ENCODE measurements at places on chromosomes 6 and 20.

GRCh38 chr20:14800707-14801425 lies 463.5 kb upstream of the FLRT3 start:
- no peak for DNase-seq

DNA sequence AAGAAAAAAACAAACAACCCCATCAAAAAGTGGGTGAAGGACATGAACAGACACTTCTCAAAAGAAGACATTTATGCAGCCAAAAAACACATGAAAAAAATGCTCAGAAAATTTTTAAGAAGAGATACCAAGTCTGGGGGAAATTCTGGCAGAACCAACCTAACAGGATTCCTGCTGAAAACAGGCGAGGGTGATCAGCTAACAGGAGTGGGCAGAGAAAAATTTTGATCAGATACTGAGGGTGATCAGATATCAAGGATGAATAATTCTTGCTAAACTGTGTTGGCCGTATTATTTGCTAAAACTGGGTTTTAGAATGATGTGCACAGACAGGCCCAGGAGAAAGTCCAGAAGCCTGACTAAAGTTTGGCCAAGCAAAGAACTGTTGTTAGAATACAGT lies 557.3 kb downstream of the CD109 start:
- no peak for DNase-seq

DNA sequence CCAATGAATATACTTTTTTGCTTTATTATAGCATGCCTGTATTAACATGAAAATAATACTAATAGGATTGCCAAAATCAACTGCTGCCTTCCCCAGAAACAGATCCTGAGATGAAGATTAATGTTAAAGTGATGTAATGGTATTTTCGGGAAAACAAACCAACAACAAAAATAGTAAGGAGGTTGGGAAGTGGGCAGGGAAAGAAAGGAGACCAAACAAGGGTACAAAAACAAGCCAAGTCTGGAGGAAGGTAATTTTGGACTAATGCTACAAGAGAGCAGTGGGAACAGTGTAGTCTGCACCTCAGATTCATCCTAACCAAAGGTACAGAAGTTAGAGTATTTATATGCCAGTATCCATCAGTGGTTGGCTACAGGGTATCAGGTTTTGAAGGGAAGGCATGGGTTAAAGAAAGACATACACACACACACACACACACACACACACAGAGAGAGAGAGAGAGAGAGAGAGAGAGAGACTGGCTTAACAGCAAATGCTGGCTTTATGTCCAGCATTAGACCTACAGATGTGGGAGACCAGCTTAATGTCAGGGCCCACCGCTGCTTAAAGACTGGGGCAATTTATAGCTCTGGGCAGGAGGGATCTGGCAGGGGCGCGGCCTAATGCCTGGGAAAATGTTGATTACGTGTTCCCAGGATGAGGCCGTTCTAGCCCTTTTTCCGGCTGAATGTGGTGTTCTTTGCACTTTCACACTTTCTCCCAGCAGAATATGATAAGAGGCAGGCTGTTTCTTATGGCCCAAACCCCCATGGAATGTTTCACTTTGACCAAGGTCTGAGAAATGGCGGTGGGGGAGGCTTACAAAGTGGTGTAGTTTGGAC lies 3.8 kb upstream of the SLC17A1 start:
- DNase-seq = peak; percentile 43

DNA sequence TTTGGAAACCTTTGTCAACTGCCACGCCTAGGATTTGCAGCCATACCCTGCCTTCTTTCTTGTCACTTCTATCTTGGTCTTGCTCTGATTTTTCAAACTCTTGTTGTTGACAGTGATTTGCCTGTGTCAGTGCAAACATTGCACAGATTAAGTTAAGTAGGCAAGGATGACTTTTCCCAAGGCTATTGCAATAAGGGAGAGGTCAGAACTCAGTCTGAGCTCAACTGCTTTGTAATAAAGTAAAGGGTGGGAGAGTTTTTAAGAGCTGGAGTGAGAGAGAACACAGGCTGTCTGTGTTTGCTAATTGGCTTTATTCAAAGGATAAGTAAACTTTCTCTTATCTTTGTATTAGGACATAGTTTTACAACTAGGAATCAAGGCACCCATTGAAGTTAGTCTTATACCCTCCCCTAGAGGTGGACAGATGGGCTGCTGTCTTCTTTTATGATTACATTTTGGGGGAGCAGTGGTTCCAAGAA lies 448.6 kb downstream of the PHF3 start:
- DNase-seq = no peak

GRCh38 chr6:156406688-156407087 lies 370.5 kb upstream of the ARID1B start:
- no peak for DNase-seq

- no peak for DNase-seq
Measured at GRCh38 chr6:38198219-38198618, 378.7 kb downstream of the ZFAND3 start.

GRCh38 chr6:111552241-111552744 lies 53.4 kb downstream of the TRAF3IP2 start:
- DNase-seq = peak; percentile 38

GRCh38 chr6:84243240-84243639 lies 15.8 kb upstream of the CEP162 start:
- DNase-seq = no peak

DNA sequence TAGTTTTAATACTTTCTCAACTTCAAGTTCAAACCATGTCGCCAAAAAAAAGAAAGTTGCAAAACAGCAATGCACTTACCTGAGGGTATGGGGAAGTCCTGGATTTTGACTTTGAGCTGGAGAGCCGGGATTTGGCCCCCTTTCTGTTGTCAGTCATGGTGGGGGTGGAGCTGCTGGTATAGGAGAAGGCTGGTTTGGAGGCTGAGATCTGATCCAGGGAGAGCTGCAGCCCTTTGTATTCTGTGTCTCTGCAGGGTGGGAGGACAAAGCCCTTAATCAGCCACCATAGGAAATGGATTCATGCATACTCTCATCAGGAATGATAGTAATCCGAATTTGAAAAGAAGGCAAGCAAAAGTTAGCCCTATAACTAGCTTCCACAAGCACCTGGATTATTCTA lies 44.0 kb downstream of the SIM1 start:
- DNase-seq = no peak

DNA sequence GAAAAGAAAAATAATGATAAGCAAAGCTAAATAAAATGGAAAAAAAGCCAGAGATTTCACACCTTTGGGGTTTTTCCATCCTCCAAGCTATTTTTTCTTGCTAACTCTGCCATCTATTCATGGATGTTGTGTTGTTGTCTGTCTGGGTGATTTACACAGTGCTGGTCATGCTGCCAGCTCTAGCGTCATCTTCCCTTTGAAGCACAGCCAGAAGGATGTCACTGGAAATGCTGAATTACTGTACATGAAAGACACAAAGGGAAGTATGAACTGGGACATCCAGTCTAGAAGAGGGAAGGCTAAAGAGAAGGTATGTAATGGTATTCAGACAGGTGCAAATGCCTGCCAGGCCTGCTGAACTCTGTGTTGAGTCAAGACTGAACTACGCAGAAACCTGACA lies 241.9 kb upstream of the STXBP5 start:
- no peak for DNase-seq

DNA sequence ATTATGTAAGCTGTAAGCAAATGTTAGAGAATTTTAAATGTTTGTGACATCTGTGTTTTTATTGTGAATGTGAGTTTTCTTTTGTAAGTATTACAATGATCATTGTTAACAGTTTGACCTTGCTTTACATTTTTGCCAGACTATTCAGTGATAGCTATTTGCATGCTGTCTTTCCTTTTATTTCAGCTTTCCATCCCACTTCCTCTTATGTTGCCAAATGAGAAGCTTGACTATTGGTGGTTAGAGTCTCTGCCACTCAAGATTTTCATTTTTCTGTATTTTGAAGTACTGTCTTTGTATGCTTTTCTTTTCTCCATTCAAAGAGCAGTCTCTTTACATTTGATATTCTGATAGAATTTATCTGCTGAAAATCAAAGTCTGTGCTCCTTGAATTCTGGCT lies 104.1 kb downstream of the PRIM2 start:
- DNase-seq = no peak

GRCh38 chr20:43938017-43938655 lies 23.5 kb downstream of the TOX2 start:
- DNase-seq = no peak

DNA sequence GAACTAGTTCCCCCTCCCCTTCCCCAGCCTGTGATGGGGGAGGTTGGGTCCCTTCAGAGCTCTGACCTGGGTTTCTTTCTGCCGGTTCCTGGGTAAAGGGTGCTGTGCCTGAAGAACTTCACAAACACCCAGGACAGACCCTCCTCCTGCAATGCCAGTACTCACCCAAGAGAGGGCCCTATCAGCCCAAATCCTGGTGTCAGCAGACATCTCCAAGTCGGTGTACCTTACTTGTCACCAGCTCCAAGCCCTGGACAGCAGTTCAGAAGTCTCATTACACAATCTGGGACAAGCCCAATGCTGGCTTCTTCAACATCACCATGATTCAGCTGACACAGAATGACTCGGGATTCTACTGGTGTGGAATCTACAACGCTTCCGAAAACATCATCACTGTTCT lies 467 bp downstream of the TREML4 start:
- DNase-seq = no peak

DNA sequence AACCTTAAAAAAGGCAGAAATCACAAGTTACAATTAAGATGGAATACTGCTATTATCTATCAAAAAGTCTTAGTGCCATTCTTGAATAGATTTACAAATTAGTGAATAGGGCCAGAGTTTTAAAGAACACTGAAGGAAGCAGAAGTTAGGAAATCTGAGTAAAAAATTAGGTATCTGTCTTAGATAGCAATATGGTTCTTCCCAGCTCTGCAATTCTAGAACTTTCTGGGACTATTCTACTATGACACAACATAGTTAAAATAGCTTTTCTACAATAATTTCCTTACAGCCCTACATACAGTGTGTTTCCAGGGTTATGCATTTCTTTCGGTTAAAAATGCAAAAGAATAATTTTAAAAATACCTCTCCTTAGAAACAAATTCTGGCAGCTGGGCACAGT lies 18.2 kb downstream of the IFNGR1 start:
- DNase-seq = no peak

- DNase-seq = no peak
Measured at GRCh38 chr20:16201191-16201590, 372.1 kb downstream of the KIF16B start.

GRCh38 chr20:37526238-37526838 lies 1.3 kb downstream of the BLCAP start:
- no peak for DNase-seq

DNA sequence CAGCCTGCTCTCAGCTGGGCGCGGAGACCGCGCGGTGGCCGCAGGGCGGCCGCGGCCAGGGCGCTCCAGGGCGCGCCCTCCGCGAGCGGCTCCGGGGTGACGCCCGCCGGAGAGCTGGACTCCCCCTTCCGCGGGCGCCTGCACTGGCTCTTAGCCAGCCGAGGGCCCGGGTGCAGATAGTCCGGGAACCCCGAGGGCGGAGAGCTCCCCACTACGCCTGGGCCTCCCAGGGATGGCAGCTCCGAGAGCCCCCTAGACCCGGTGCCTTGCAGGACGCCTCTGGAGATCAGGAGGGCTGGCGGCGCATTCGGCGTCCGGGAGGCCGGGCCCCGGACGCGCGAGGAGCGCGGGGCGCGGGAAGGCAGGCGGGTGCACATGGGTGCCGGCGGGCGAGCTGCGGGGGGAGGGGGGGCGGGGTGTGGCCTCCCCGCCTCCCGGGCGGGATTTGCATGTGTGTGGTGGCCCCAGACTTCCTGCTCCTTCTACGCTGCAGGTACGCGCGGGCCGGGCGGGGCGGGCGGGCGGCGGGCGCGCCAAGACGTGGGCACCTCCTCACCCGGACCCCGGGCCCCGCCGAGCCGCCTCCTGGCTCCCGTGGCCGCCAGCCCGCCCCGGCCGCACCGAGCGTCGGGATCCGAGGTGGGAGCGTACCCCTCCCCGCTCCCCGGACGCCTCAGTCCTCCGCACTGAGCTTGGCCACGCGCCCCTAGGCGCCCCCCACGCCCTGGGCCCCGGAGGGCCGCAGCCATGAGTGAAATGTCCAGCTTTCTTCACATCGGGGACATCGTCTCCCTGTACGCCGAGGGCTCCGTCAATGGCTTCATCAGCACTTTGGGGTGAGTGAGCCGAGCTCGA lies at the start of gene ITPR3:
Gene ITPR3, plus strand, starts transcription at position 467 of the 855 bp plus-strand sequence. Its CDS starts 281 bp downstream, at position 748.
- peak; percentile 82 for DNase-seq

- DNase-seq = peak; percentile 85
Measured at GRCh38 chr6:35048031-35048613, 93.0 kb downstream of the TCP11 start.

DNA sequence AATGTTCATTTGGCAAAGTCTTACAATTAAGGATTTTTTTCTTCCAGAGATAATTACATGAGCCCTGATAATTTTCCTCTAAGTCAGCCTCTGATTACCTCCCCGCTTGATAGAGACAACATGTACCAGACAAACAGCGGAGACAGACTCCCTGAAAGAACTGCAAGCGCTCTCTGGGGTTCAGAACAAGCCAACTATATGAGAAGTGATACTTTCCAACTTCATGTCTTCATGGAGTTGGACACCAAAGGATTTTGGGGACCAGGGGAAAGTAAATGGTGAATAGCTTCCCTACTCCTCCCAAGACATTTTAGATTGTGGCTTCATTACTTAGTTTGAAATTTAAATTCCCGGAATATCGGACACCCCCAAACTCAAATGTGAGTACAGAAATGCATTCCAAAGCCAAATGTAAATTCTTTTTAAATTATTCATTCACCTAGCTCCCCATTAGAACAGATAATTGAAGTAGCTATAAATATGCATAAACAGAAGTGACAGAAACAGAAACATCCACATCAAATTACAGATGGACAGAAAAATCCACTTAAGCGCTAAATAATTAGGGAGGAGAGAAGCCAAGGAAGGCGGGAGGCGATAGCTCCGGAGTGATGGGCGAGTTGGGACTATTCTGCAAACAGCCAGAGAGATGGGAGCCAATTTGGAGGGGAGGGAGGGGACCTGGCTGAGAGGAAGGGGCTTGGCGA lies 129.7 kb upstream of the AKAP12 start:
- no peak for DNase-seq

- no peak for DNase-seq
Measured at GRCh38 chr6:56168596-56168995, 78.8 kb downstream of the COL21A1 start.

DNA sequence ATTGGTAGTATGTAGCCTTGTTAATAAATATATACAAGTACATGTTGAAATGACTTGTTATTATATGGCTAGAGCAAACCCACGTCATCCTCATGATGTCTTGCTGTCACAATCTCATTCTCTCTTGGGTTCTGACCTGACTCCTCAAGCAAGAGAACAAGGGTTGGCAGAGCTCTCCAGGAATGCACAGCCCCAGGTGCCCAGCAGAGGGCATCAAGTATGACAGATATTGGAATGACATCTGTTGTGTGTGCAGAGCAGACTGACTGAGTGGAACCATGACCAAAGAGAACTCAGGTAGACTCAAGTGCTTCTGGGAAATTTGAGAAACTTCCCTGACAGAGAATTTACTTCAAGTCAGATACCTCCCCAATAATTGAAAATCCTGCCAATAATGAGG lies 90.6 kb downstream of the PAX1 start:
- DNase-seq = no peak

- no peak for DNase-seq
Measured at GRCh38 chr6:63572747-63573075, 431 bp downstream of the LOC128125822 start.

DNA sequence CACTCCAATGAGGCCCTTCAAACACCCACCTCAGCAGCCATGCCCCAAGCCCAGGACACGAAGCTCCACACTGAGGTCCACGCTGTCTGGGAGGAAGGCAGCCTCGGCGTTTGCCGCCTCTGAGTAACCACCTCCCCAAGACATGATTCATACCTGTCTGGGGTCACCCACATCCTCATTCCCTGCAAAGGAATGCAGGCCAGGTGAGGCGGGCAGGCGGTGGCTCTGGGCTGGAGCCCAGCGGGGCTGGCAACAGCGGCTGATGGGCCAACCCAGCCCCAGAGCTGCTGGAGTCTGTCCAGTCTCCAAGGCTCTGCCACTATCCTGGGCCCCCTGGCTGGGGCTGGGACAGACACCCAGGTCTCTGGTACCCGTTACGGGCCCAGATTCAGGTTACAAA lies 14.8 kb downstream of the PMEPA1 start:
- DNase-seq = no peak
